ENCODE measurements at places on chromosomes 13 and 19.

GRCh38 chr13:21309542-21310172 is 133.2 kb downstream of the MRPL57 start:
- no peak for DNase-seq

GRCh38 chr13:93535251-93535650 is 308.6 kb downstream of the GPC6 start:
- peak; percentile 66 for DNase-seq

- no peak for DNase-seq
Observed at GRCh38 chr13:30049692-30050091, 199.3 kb upstream of the UBL3 start.

DNA sequence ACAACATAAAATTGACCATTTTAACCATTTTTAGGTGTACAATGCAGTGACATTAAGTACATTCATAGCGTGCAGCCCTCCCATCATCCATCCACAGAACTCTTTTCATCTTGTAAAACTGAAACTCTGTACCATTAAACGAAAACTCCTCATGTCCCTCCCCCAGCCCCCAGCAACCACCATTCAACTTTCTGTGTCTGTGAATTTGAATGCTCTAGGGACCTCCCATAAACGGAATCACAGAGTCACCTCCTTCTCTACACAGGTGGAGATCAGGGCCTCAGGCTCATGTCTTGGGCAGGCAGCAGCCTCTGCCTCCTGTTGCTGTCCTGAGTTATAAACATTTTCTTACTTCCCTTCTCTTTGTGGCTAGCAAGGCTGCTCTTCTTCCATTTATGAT is 7.3 kb upstream of the CCNE1 start:
- no peak for DNase-seq

- no peak for DNase-seq
Observed at GRCh38 chr13:105083992-105084391, 1451.5 kb downstream of the EFNB2 start.

- DNase-seq, result peak; percentile 79
Observed at GRCh38 chr19:35903550-35904179, 1.3 kb downstream of the HCST start.

GRCh38 chr13:37616131-37616530 is 17.6 kb upstream of the POSTN start:
- peak; percentile 53 for DNase-seq

DNA sequence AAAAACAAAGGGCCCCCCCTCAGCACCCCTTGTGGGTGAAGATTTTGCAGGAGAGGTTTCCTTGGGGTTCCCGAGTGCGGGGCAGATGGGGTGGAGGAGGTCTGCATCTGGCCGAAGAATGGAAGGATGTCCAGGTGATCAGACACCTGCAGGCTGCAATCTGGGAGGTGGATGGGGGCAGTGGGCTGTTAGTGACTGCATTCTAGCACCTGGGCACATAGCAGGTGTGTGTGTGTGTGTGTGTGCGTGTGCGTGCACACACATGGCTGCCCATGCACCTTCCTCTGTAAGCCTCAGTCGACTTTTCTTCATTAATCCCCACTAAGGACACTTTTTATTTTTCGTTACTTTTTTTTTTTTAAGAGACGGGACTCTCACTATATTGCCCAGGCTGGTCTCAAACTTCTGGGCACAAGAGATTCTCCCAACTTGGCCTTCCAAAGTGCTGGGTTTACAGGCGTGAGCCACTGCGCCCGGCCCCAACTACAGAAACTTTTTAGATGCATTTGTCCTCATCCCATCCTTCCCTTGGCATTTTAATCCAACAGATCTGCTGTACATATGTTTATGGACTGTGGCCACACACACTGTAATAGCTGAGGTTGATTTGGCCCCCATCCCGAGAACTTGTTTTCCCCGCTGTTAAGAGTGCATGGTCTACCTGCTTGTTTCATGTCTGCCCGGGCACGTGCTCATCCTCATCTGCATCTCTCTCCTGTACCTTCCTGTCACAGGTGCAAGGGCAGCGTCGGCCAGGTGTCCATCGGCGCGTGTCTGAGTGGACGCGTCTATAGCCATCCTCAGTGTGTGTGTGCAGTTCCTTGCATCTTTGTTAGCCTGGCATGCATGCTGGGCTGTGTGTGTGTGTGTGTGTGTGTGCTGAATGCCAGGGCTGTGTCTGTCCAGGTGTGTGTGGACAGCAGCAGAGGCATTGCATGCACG is 731 bp downstream of the MAG start:
- no peak for DNase-seq

DNA sequence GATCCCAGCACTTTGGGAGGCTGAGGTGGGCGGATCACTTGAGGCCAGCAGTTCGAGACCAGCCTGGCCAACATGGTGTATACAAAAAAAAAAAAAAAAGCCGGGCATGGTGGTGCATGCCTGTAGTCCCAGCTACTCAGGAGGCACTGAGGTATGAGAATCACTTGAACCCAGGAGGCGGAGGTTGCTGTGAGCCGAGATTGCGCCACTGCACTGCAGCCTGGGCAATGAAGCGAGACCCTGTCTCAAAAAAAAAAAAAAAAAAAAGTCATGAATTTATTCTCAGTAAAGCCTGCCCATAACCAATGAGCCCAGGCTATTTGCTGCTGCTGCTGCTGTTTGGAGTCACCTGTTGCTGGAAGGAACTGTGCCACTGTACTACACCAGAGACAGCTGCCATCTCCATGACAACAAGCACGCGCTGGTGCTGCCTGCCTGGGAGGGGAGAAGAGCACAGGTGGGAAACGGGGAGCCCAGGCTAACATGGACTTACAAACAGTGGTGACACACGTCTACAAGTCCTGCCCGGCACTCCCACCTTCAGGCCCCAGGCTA is 11.3 kb downstream of the ZFR2 start:
- DNase-seq, result no peak

DNA sequence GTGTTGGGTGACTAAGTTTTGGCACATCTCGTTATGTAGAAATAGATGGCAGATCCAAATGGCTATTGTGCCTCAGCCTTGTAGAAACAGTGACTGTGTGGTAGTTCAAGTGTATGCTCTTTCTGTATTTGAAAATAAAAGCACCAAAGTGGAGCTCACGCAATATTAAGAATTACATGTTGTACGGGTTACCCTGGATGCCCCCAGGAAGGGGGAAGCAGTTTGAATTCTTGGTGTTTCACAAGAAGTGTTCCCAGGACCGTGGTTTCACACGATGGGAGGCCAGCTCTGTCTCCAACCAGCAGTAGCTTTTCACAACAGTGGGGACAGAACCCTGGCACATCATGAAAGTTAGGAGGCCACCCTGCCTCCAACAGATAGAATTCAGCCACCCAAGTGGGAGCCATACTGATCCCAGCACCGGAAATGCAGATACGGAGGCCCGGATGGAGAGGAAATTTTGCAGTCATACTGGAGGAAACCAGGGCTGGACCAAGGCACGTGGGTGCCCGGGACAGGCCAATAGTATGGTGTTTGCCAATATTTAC is 8.9 kb downstream of the FLT1 start:
- no peak for DNase-seq

GRCh38 chr13:59356607-59357006 is 807.1 kb downstream of the DIAPH3 start:
- peak; percentile 5 for DNase-seq

GRCh38 chr13:51380269-51380668 is 40.8 kb downstream of the SERPINE3 start:
- peak; percentile 14 for DNase-seq

GRCh38 chr19:11378319-11379189 is 4.1 kb downstream of the SWSAP1 start:
- peak; percentile 66 for DNase-seq

DNA sequence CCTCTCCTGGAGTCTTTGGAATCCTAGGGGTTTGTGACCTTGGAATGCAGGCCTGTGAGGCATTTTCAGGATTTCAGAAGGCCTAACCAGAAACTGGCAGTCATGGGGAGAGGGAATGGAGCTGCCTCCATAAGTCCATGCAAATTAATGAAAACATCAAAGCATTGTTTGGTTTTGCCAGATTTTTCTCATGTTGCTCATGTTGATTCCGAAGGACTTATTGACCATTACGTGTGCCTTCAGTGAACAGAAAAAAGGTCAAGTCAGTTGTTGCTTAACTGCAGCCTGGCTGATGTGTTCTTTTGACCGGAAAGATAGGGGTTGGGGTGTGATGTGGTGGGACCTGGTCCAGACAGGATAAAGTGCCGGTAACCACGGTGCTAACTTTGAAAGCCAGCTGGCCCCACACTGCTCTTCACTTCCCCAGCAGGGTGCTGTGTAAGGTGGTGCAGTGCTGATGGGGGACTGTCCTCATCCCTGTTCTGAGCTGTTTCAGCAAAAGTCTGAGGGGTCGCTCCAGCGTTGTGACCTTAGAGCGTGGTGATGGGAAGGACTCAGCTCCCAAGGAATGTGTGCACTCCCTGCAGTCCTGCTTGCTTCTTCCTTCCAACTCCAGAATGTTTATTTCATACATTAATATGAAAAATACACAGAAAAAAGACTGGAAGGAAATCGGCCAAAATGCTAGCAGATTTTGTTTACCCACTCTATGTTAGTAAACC is 3.5 kb downstream of the RNF113B start:
- DNase-seq, result peak; percentile 100

DNA sequence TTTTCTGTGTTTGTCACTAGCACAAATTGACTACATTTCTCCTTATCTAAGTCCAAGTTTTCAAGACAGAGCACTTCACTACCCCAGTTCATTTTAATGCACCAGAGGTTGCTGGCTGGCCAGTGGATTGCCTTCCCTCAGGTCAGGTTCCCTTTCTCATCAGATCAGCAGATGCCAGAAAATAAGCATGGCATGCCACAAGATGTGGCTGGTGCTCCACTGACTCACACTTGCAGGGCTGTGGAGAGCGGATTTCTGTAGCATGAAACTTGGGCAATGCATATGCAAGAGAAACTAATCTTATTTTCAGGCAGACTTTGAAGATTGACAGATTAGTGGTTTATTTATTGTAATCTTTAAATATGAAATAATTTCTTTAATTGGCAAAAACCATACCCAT is 79.5 kb downstream of the RUBCNL start:
- peak; percentile 36 for DNase-seq

GRCh38 chr19:51097166-51097738 is 11.0 kb downstream of the CTU1 start:
- DNase-seq, result peak; percentile 50

DNA sequence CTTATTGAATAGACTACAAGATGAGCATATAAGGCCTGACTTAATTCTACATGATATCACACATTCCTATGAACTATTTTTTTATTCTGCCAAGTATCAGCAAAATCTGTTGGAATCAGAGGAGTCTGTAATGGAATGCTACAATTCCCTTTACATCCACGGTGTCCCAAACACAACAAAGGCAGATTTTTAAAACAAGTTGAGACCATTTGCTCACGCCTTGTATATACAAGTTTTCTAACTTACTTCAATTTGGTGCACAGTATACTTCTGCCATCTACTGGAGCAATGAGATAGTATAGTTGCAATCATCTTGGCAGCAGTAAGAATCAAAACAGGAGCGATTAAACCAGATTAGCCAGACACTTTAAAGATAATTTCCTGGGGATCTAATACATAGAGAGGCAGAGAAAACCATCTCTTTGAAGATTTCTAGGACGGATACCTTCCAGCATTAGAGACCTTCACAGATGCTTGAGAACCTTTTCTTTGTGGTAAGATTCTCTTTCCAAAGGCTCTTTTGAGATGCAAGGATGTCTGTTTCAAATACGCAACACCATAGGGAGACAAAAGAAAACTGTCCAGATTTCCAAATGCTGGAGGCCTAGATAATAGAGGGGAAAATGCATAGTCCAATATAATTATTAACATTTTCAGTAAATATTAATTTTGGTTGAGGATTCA is 302.0 kb upstream of the MIR17HG start:
- no peak for DNase-seq

GRCh38 chr19:6501740-6502648 is at the start of gene TUBB4A:
TUBB4A (minus strand) TSS chr19:6502309; CDS start chr19:6502212, 97 bp downstream.
- no peak for DNase-seq

GRCh38 chr13:83731113-83731512 is 151.2 kb downstream of the SLITRK1 start:
- DNase-seq, result no peak

- peak; percentile 43 for DNase-seq
Observed at GRCh38 chr13:80379245-80379644, 38.3 kb upstream of the SPRY2 start.

- DNase-seq, result peak; percentile 4
Observed at GRCh38 chr13:48985756-48986155, 10.0 kb downstream of the FNDC3A start.

DNA sequence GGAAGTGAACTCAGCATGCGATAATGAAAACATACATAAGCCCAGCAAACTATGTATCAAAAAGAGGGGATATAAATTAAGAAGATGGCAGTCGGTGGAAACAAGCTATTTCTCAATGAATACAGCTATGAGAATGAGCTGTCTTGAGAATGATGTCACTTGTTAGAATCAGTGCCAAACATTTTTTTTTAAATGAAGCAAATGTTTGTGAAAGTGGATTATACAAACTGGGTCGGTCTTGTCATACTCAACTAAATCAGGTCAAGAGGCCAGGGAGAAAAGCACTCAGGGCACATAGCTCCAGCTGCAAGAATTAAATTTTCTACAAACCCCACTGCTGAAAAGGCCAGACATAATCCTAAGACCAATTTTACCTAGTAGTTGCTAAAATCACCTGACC is 1048.4 kb downstream of the SLITRK1 start:
- DNase-seq, result peak; percentile 2

- DNase-seq, result no peak
Observed at GRCh38 chr13:31461923-31462322, 262.1 kb downstream of the B3GLCT start.

- no peak for DNase-seq
Observed at GRCh38 chr19:36059180-36059910, 4.6 kb downstream of the WDR62 start.

DNA sequence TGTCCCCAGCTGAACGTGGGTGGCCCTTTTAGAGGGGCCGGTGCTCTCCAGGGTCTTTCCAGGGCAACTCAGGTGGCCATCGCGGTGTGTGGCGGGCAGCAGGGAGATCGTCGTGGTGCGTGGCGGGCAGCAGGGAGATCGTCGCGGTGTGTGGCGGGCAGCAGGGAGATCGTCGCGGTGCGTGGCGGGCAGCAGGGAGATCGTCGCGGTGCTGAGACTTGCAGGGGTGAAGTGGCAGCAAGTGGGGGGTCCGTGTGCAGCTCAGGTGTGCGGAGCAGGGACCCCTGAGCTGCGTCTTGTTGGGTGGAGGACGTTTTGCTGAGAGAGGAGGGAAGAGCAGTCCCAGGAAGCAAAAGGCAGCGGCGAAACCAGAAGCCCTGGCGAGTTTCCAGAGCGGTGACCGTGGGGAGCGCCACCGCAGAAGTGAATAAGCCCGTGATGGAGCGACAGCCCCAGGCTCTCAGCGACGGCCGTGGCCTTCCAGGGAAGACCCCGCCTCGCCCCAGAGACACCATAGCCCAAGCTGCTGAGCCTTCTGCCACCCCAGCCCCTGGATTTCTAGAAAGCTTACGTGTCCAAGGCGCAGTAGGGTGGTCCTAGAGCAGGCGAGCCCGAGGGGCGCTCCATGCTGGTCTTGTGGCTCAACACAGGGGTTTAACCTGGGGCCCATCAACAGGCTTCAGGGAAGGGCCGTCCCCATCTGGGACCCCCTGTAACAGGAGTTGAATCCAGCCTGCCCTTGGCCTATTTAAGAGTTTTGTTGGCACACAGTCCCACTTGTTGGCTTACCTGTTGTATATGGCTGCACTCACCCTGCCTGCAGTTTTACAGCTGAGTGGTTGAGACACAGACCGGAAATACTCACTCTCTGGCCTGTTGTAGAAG is 5.4 kb downstream of the NCLN start:
- no peak for DNase-seq

- DNase-seq, result no peak
Observed at GRCh38 chr13:111845621-111846351, 221.2 kb upstream of the SOX1 start.

- DNase-seq, result no peak
Observed at GRCh38 chr13:59423708-59424340, 739.9 kb downstream of the DIAPH3 start.

- DNase-seq, result no peak
Observed at GRCh38 chr19:10729411-10729810, 11.5 kb downstream of the DNM2 start.
